ENCODE measurements at places on chromosomes 2 and 18.

- DNase-seq: no peak
Measured at GRCh38 chr2:136962105-136962725, 196.9 kb downstream of the THSD7B start.

DNA sequence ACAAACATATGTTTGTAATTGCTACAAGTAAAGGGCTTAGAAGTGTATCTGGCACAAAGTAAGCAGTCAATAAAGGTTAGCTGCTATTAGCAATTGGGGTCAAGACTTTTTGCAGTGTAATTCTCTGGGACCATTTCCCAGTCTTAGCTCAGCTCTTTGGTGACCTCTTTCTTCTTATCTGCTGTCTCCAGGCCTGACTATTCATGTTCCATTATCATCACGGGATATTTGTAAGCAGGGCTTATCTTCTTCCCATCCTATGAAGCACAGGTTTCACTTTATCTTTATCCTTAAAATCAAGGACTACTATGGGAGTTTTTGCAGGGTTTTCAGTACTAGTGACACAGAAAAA is 131.7 kb downstream of the DOCK10 start:
- no peak for DNase-seq

- no peak for DNase-seq
Measured at GRCh38 chr2:40341198-40341597, 110.7 kb downstream of the SLC8A1 start.

- no peak for DNase-seq
Measured at GRCh38 chr2:167681234-167682015, 566.0 kb downstream of the STK39 start.

- no peak for DNase-seq
Measured at GRCh38 chr18:48985161-48985560, 34.4 kb upstream of the SMAD7 start.

DNA sequence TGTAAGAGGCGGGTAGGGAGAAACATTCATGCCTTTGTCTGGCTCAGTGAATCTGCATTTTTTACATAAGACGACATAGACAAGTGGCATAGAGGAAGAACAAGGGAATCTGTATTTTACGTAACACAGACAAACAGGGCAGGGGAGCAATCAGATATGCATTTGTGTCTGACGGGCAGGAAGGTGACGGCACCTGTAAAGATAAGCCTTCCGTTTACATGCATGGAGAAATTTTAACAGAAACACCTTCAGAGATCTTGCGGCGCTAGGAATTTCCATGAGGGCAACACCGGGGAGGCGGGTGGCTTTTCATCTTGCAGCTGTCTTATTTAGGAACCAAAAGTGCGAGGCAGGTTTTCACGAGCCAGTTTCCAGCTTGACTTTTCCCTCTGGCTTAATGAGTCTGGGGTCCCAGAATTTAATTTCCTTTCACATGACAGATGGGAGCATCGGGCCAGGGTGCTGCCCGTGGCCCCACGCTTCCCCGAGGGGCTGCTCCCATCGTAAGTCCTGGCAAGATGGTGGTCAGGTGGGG is 42.6 kb downstream of the RTP5 start:
- no peak for DNase-seq

DNA sequence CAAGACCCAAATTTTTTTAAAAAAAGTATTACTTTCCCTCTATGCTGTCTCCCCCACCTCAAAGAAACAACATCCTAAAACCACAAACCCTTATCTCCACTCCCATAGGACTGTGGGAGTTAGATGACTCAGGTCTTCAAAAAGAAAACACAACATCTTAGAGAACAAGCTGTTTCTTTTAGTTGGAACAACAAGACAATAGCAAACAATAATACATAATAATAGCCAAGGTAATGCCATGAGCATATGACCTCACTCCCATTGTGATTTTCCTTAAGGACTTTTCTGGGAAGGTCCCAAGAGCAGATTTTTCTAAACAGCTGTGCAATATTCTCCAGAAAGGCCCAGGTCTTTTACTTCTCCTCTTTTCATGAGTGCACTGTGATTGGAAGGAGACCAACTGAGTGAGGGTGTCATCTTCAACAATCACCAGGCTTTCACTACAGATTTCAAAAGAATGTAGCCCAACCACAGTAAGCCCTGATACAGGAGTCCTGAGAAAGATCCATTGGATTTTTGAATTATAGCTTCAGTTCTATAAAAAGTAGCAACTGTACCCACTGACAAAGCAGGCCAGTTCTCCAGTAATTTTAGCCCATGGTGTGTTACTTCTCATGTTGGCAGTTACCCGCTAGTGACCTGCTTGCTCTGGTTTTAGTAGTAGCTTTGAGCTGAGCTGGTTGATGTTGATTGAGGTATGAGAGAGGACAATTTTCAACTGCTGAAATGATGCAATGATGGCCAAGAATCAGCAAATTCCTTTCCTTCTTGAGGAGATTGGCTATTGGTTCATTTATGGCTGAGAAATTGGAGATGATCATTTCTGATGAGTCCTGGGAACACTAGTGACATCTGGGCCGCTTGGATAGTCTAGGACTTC is 144.5 kb upstream of the TCF4 start:
- no peak for DNase-seq

GRCh38 chr2:158477202-158477601 is 20.4 kb downstream of the PKP4 start:
- no peak for DNase-seq

DNA sequence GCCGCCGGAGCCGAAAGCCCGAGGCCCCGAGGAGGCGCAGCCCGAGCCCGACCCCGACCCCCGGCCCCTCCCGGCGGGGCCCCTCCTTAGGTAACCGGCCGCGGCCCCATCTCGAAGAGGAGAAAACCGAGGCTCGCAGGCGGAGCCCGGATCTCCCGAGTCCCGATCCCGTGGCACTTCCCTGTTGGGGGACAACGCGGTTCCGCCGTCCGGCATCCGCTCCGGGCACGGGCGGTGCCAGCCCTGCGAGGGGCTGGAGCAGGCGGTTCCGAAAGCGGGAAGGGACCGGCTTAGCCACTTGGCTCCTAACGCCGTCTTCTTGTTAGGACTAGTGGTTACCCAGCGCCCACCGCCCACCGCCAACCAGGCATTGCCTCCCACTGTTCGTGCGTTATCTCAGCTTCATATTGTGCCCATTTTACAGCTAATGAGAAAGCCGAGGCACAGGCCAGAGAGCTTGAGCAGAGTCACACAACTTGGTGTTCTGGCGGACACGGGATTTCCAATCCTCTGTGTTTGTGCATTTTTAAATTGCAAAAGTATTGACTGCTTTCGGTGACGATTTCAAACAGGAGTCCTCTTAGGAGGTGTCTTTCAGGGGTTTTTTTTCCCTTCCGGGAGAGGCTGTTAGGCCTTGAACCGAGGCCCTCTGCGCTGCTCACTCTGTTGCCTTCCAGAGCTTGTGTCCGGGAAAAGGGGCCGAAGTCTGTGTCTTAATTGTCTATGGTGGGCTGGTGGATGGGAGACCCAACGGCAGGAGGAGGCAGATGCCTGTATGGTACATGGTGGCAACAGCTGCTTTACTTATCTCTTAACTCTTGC is 562 bp downstream of the CENPA start:
- no peak for DNase-seq

DNA sequence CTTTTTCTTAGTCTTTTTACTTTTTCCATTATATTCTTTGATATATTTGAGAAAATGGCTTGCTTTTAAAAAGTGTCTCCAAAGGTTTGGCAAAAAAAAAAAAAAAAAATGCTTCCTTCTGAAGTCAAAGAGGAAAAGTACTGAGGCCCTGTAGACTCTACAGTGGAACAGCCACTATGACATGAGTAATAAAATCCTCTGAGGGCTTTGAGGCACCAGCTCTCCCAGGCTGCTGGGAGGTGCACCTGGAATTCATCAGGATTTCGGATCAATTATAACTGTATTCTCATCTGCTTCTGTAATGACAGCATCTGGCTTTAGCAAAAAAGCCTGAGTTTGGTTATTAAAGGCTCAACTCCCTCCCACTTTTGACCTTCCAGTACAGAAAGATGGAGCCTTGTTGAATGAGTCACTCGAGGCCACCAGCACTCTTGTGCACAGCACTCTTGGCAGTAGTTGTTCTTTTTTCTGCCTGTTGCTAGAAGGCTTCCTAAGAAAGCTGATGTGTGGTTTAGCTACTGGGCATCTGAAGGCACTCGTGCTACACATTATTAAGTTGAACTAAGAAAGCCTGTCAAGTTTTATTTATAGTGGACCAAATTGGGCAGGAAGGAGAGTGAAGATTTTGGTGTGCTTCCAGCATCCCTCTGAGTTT is 131.3 kb downstream of the PRPF40A start:
- DNase-seq: no peak

- DNase-seq: no peak
Measured at GRCh38 chr2:146540271-146540932, 1304.4 kb upstream of the ACVR2A start.

DNA sequence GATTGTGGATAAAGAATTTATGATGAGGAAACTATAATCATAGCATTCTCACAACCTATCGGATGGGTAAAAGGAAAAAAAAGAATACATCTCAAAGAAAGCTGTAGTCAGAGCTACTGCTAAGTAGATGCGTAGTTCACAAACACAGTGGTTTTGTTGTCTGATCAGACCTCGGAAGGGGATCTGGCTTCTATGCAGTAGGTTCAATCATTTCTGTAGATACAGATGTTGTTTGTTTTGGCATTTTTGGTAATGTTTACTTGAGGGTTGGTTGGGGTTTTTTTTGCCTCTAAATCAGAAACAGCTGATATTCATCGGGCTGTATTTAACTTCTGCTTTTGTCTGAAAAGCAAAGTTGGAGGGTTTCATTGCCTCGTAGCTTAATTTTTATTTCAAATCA is 42.1 kb downstream of the NPAS2 start:
- DNase-seq: no peak

GRCh38 chr2:24153478-24153877 is 21.4 kb upstream of the FAM228A start:
- DNase-seq: no peak

DNA sequence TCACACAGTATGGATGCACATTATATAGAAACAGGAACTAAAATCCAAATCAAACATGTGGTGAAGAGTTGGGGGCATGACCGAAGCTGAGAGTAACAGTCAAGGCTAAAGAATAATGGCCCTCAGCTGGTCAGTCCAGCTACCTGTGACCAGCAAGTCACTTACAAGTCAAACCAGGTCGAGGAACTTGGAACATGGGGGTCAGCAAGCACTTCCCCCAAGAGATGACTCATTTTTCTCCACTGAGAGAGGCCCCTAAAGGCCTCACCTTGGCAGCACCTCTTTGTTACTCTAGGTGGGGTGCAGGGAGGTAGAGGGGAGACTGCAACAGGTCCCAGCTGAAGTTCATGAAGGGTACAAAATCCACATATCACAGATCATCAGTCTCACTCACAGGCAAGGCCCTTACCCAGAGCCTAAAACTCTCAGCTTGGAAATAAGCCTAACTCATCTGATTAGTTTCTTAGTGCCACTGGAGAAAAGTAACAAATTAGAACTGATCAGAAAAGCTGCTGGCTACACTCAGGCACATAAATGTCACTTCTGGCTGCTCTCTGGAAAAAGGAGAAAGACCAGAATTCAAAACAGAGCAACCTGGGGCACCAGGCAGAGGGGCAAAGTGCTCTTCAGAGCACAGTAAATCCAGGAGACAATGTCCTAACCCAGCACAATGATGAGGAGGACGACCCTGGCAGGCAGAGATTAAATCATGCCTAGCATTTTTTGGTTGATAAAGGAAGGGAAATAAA is 4.0 kb downstream of the SDC1 start:
- no peak for DNase-seq

- DNase-seq: no peak
Measured at GRCh38 chr2:110744429-110744828, 12.1 kb downstream of the ACOXL start.

GRCh38 chr2:50215736-50216135 is 816.2 kb downstream of the NRXN1 start:
- no peak for DNase-seq

DNA sequence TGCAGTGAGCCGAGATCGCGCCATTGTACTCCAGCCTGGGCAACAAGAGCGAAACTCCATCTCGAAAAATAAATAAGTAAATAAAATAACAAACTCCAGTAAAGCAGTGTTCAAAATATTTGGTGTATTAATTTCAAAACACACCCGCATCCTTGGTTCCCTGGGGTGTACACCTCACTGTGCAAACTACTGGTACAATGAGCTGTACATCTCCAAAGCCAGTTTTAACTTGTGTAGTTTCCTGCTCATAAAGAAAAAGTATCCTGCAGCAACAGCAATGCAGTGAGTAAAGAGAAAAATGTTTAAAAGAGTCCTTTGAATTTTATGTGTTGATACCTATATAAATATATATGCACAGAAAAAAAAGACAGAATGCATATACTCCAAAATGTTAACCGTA is 4.4 kb upstream of the NFE2L2 start:
- DNase-seq: no peak

GRCh38 chr2:224284134-224284946 is 117.6 kb downstream of the FAM124B start:
- DNase-seq: no peak

DNA sequence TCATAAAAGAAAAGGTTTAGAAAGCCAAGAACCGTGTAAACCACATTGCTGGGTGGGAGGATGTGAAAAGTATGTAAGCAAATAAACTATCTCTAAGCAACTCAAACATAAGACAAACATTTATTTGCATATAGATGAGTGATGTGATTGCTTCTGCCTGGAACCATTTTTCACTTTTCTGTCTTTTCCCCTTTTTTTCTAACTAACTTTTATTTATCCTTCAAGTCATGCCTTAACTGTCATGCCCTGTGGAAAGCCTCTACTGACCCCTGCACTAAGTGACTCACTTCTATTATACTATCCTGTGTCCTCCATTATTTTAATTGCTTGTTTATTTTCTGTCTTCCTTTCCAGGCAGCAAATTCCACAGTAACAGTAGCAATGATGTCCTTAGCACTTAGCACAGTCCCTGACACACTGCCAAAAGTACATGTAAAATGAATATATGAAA is 87.5 kb upstream of the CTAGE1 start:
- no peak for DNase-seq

DNA sequence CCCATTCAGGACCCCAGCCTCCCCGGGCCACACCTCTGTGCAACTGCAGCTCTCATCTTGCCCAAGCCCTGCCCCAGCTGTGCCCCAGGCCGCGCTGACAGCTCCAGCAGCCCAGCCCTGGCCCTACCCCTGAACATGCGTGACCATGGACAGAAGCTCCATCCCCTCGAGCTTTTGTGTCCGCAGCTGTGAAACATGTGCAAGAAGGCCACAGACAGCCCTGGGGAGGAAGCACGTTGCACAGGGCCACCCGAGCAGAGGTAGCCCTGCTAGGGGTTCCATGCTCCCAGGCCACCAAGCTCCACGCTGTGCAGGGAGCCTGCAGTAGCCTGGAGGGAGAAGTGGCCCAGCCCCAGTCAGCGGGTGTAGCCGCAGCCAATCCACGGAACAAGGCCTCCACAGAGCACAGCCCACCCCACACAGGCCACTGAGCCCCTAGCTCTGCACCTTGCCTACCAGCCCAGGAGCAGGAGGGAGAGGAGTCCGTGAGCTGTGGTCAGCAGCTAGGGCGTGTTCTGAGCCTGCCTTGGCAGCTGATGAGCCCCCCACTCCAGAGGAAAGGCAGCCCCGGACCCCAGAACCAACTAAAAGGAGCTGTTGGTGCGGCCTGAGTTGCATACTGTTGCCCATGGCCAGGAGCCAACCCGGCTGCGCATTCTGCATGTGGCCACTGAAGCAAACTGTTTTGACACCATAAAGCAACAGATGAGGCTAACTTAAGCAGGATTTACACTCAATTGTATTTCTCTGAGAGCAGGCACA is 184.0 kb downstream of the SEPTIN10 start:
- DNase-seq: no peak

- DNase-seq: no peak
Measured at GRCh38 chr2:10405448-10405847, 42.7 kb downstream of the ODC1 start.

GRCh38 chr2:174024524-174025270 is 59.5 kb upstream of the SP3 start:
- DNase-seq: no peak
